Posterior cingulate gyrus (tissue), 11 donors: ENCODE measurements at places on chromosomes 4 and X.

- DNase-seq: no peak
Observed at GRCh38 chr4:53476232-53477037, 99.0 kb downstream of the FIP1L1 start.

DNA sequence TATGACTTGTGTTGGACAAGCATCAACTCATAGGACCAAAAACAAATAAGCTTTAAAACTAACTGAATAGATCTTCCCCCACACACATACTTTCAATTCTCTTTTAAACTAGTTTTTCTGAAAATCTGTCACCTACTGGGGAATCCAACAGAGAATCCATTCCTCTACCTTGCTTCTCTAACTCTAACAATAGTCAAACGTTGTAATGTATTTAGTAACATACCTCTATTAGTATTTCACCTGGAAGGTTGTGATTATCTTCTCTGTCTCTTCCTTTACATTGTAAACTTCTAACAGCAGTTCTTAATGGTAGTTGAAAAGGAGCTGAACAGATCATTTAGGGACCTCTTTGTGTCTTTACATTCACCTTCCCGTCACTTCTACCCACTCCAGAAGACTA, 337.1 kb upstream of the FAM241A start:
- no peak for DNase-seq

GRCh38 chr4:86586626-86587380, 7.3 kb upstream of the PTPN13 start:
- no peak for DNase-seq

- no peak for DNase-seq
Observed at GRCh38 chr4:69775321-69775867, 15.0 kb upstream of the SULT1B1 start.

GRCh38 chr4:113878668-113879067, 100.8 kb downstream of the ARSJ start:
- DNase-seq: no peak

DNA sequence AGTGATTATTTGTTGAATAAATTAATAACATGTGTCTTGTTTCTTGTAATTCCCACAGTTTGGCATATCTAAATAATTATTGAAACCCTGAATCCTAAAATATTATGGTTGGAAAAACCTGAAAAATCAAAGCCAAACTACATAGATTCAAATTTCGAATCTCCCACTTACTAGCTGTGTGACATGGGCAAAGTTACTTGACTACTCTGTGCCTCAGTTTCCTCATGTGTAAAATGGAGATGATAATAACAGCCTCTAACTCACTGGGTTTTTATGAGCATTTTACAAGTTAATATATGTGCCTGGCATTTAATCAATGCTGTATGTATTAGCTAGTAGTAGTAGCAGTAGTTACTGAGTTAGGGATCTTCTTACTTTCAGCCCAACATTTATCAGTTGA, 34.6 kb upstream of the BRS3 start:
- DNase-seq: no peak

DNA sequence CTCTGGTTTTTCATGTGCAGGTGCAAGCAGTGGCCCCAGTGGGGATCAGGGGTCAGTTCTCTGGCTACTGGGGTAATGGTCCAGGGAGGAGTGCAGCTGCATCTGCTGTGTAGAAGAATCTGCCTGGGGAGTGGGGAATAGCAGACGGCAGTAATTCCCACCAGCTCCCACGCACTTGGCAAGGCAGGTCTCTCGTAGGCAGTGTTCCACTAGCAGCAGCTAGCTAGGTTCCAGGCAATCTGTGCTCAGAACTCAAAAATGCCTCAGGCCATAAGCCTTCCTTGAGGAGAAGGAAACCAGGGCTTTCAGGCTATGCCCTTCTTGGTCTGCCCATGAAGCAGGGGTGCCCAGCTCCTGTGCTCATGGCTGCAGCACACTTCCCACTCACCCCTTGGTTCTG, 38.8 kb downstream of the DCLK2 start:
- DNase-seq: peak; percentile 88

GRCh38 chr4:75135068-75135825, 202.3 kb downstream of the PARM1 start:
- DNase-seq: no peak

DNA sequence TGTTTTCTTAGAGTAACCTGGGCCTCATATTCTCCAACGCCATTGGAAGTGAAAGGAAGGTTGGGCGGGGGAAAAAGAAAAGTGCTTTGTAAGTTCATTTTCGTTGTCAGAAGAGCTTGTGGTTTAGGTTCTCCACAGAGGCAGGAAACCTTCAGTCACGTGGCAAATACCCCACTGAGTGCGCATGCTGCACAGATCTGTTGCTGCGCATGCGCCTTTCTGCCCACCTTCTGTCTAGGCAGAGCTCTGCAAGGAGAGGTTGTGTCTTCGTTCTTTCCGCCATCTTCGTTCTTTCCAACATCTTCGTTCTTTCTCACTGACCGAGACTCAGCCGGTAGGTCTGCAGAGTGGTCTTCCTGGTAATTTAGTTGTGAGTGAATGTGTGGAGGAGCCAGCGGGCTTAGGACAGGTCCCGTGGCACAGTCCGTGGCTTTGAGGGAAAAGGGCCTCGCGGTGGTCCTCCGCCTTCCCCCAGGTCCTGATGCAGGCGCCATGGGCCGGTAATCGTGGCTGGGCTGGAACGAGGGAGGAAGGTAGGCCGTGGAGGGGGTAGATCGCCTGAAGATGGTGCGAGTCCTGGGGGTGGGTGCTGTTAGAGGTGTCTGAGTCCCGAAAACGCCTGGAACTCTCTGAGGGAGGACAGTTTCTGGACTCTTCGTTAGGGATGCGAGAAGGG, at the start of gene PAGE5:
PAGE5 (plus strand) TSS at position 228 of the 676 bp plus-strand sequence. CDS start 1,037 bp downstream, outside the sequence.
- no peak for DNase-seq

DNA sequence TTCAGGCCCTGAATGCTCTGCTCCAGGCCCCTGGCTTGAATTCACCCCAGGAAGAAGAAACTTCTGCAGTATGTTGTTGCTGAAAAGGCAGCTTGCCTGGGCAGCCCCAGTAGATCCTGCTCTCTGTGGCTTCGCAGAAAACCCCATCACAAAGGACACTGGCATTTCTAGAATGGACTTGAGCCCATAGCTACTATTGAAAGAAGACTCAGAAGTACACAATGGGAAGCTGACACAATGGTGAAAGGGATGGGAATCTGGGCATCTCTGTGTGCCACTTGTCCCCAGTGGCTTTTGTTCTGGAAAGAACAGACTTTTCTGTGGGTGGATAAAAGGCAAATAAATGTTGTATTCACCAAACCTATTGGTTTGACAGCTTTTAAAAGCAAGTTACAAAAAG, 67.4 kb upstream of the SCML1 start:
- no peak for DNase-seq

DNA sequence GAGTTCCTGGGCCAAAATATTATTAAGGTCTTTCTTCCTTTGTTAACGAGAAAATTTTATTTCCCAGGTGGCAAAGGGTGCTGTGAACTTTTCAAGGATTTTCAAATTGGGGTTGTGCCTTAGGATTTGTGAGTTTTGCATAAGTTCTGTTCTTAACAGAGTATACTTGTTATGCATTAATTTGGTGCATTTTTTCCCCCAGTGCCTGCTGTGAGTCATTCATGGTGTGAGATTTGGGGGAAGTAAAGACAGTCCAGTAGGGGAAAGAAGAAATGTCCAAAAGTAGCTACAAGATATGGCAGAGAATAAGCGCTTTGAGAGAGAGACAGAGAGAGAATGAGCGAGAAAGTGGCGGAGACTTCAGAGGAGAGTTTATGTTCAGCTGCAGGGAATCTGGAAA, 239.2 kb downstream of the ARHGAP10 start:
- DNase-seq: no peak
